Daoy (cell line): ENCODE measurements at places on chromosomes 6 and 20. TPM values are rescaled to one million over a fixed set of nuclear protein-coding genes. Genes with fewer than 3 reads are reported as not detected.

The CST5 gene
- not detected in 2 replicates for total RNA-seq

The SYNE1 gene
- total RNA-seq = 7.6 and 8.7 TPM in 2 replicates

The SYCP2 gene
- total RNA-seq = 1.7 TPM in 1 of 2 replicates, not detected in the other

The ILRUN gene
- 29.5 and 35.8 TPM in 2 replicates for total RNA-seq

The GSTA3 gene
- not detected in 2 replicates for total RNA-seq

The EDEM2 gene
- total RNA-seq = 22.7 and 25.9 TPM in 2 replicates

The SERPINB1 gene
- 1.4 and 3.7 TPM in 2 replicates for total RNA-seq

- no peak for DNase-seq
These were observed 147.7 kb downstream of the SH3BGRL2 start for GRCh38 chr6:79778816-79779215.

DNA sequence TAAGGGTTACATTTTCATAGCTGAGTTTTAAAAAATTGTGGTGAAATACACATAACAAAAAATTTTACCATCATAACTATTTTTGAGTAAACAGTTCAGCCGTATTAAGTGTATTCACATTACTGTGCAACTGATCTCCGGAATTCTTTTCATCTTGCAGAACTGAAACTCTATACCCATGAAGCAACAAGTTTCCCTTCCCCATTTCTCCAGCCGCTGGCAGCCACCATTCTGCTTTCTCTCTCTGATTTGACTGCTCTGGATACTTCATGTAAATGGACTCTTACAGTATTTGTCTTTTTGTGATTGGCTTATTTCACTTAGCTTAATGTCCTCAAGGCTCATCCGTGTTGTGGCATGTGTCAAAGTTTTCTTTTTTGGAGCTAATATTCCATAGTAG is 341.6 kb downstream of the QKI start:
- no peak for DNase-seq

DNA sequence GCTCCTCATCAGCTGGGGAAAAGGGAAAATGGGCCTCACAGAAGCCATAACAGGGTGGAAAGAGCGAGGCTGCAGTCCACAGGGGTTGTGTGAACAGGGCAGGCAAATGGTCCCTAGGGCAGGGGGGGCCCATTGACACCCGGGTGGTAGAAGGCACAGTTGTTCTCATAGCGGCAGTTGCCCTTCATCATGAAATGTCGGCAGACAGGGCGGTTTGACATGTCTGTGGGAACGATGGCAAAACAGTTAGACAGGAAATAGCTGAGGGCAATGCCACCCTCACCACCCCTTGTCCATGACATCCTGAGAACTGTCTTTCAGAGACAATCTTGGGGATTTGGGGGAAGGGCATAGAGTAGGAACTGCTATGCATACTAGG is 15.6 kb downstream of the PPP1R10 start:
- DNase-seq = no peak

DNA sequence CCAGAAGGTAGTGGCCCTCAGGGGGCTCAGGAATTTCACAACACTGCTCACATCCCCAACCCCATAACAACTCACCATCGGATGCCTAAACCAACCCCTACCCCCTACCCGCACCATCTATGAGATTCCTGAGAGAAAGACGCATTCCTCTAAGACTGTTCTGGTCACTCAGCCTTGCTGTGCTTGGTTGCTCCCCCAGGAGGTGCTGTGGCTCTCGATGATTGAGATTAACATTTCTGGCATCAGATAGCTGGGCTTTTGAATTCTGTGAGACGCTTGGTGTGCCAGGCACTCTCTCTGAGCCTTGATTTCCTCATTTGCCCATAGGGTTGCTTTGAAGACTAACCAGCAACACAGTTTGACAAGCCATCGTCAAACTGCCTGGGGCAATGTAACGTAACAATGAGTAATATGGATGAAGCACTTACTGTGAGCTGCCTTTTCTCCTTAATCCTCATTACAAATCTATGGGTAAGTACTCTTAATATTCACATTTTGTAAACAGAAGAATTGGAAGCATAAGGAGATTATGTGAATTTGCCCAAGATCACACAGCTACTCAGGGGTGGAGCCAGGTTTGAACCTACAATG is 978 bp downstream of the WFDC6 start:
- DNase-seq = peak; percentile 2

- DNase-seq = no peak
These were observed 15.7 kb downstream of the GSTA1 start for GRCh38 chr6:52787917-52788316.

- peak; percentile 12 for DNase-seq
These were observed 260.0 kb upstream of the MAP3K7 start for GRCh38 chr6:90846824-90847223.

- DNase-seq = no peak
These were observed 446.8 kb downstream of the TFAP2B start for GRCh38 chr6:51265426-51265825.

GRCh38 chr6:43142101-43142500 is 29.0 kb upstream of the SRF start:
- DNase-seq = no peak

DNA sequence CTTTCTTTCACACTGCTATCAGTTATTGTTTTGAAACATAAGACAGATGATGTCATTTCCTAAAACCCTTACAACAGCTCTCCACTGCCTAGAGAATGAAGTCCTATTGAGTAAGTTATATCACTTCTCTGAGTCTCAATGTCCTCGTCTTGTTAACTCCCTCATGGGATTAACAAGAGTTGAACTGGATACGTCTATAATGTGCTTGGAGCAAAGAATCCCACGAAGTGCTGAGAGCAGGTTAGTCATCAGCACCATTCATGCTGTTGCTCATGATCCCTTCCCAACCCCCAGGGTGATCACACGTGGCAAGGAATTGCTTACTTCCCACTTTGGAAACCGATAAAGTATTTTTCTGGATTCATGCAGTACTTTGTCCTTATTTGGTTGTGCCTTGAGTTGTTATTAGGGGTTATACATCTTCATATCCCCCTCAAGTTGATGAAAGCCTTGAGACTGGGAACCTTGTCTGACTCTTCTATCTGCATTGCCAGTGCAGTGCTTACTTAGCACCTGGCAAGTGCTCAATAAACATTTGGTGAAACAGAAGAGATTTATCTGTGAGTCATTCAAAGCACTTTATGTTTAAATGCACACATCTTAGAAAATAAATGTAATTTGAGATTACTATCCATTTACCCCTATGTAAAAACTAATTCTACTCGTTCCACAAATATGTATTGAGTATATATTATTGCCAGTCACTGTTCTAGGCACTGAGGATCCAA is 487.5 kb downstream of the EPM2A start:
- peak; percentile 64 for DNase-seq

GRCh38 chr6:22001396-22002027 is 295.3 kb downstream of the PRL start:
- no peak for DNase-seq

- DNase-seq = peak; percentile 89
These were observed 66.0 kb downstream of the ZBTB2 start for GRCh38 chr6:151325075-151326050.

- DNase-seq = no peak
These were observed 37.9 kb downstream of the SLC24A3 start for GRCh38 chr20:19250346-19250745.

GRCh38 chr6:5781966-5782556 is 224.7 kb downstream of the NRN1 start:
- no peak for DNase-seq

DNA sequence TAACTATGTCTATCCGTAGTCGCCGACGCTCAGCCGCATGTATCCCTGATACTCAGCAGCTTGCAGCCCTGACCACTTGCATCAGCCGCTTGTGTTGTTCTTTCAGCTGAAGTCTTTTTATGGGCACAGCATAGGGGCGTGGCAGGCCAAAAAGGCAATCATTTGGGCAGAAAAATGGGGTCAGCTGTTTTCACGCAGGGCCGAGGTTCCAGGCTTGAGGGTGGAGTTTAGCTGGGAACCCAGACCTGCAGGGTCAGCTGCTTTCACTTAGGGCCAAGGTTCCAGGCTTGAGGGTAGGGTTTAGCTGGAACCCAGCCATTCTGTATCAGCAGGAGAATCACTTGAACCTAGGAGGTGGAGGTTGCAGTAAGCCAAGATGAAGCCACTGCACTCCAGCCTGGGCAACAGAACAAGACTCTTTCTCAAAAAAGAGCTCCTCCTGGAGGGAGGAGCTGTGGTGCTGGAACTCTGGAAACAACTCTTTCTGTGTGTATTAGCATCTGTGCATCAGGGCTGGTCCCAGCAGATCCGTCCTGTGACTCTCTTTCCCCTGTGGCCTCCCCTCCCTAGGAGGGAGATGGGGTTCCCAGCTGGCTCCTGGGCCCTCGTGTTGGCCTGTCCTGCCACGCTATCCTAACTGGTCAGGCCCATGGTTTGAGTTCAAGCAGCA is 56.9 kb upstream of the PRND start:
- no peak for DNase-seq

- DNase-seq = no peak
These were observed 14.2 kb upstream of the CALHM5 start for GRCh38 chr6:116497113-116497676.

GRCh38 chr20:31831211-31831610 is 12.1 kb downstream of the MYLK2 start:
- no peak for DNase-seq

GRCh38 chr6:166097914-166098522 is 69.6 kb downstream of the TBXT start:
- DNase-seq = peak; percentile 58
